Glomerular endothelial cell (primary cell): ENCODE measurements at places on chromosomes 5 and 9. TPM values are rescaled to one million over a fixed set of nuclear protein-coding genes. Genes with fewer than 3 reads are reported as not detected.

ITGA1 gene
- total RNA-seq: 51.2 and 61.0 TPM in 2 replicates

CCL21 gene
- total RNA-seq: 0.19 and 0.64 TPM in 2 replicates

PPP3R2 gene
- not detected in 2 replicates for total RNA-seq

OXCT1 gene
- total RNA-seq: 9.0 and 14.1 TPM in 2 replicates

- DNase-seq: no peak
Observed at GRCh38 chr9:38619556-38620447, 594 bp downstream of the ANKRD18A start.
